Brain (organoid and tissue), 16 donors: ENCODE measurements at places on chromosomes 7 and 10.

GRCh38 chr10:132112611-132113010 lies 46.9 kb downstream of the JAKMIP3 start:
- DNase-seq: no peak

DNA sequence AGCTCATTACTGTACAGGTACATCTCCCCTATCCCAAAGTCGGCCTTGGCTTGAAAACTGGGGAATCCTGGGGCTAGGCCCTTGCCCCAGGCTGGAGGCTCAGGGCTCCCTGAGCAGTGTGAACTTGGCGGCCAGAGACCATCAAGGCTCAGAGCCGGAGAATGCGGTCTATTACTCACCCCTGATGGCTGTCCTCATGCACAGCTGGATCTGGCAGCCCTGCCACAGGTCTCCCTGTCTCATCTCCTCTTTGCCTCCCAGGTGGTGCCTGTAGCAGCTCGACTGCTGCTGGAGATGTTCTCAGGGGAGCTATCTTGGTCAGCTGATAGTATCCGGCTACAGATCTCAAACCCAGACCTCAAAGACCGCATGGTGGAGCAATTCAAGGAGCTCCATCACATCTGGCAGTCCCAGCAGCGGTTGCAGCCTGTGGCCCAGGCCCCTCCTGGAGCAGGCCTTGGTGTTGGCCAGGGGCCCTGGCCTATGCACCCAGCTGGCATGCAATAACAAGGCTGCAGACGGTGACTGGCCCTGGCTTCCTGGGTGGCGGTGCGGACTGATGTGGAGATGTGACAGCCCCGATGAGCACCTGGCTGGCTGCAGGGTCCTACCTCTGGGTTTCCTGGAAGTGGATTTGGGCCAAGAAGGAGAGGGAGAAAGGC lies 10.7 kb downstream of the IRF5 start:
- DNase-seq: no peak

DNA sequence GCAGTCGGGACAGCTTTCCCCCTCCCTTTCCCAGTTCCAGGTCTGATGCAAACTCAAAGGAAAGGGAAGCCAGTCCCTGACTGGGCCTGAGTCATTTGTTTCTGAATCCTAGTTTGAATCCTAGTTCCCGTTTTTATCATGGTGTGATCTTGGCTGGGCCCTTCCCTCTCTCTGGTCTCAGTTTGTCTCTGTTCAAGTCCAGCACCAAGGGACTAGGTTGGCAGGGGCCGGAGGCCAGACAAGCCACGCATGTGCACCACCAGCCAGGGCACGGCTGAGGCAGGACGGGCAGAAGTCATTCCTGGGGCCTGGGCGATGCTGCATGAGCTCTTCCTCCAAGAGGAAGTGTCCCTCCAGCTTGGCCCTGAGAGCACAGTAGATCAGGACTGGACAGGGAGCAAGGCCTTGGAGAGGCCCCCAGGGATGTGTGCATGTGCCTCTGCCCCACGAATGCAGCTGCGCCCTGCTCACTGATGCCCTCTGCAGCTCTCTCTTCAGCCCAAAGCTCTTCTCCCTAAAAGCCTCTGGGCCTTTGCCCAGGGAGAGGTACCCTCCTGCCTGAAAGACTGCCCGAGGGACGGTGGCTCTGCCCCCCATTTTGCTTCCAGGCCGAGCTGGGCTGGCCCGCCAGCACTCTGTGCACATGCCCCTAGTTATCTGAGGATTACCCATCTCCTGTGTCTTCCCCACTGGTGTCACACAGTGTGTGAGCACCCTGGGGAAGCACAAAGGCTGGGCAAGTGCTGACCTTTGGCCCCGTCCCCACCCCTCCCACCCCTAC lies 86.7 kb downstream of the ZMIZ1 start:
- no peak for DNase-seq

DNA sequence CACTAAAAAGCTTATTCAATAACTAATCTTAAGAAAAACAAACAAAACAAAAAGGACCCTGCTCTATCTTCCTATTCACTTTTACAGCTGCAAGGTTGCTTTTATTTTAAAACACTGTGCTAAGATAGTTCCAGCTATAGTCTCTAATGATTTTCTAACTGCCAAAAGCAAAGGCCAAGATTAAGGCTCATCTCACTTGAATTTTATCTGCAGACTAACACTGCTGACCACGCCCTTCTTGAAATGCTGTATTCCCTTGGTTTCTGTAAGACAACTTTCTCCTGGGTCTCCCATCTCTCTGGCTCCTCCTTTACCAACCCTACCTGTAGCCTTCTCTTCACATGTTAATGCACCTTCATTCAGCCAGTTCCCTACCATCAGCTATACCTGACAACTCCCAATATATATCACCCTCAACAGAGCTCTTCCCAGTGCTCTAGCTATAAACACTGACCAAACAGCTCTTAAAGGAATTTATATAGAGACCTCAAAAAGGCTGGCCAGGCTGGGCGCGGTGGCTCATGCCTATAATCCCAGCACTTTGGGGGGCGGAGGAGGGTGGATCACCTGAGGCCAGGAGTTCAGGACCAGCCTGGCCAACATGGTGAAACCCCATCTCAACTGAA lies 11.7 kb downstream of the SRPK2 start:
- no peak for DNase-seq

DNA sequence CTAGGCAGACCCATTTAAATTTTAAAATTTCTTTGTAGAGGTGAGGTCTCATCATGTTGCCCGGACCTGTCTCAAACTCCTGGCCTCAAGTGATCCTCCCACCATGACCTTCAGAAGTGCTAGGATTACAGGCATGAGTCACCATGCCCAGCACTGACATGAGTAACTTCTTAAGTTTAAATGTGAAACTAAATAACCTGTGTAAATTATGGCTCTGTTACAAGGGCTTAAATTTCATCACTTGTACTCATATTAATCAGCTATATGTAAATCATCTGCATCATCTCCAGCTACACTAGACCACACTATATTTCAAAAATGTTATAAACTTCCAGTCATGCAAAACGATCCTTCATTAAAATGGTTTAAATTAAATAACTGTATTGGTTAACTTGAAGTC lies 56.1 kb downstream of the ATAD1 start:
- DNase-seq: no peak

DNA sequence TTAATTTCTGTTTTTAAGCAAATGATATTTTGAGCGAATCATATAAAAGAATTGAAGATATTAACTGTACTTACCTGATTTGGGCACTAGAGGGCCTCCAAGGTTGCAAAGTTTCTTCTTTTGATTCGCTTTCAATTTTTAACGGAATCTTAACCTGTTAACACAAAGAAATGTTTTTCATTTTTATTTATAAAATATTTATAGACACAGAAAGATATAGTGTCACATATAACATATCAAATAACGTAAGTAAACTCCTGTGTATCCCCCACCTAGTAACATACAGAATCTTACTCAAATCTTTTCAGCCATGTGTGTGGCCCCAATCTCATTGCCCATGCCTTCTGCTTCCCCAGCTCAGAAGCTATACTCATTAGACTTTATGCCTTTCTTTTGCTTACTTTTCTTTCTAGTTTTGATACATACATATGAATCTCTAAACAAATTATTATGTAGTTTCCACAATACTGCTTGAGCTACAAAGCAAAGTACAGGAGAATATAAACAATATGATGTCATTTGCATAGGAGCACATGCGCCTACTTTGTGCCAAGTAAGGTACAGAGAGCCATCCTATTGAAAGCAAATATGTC lies 49.5 kb upstream of the ZPBP start:
- peak; percentile 79 for DNase-seq

DNA sequence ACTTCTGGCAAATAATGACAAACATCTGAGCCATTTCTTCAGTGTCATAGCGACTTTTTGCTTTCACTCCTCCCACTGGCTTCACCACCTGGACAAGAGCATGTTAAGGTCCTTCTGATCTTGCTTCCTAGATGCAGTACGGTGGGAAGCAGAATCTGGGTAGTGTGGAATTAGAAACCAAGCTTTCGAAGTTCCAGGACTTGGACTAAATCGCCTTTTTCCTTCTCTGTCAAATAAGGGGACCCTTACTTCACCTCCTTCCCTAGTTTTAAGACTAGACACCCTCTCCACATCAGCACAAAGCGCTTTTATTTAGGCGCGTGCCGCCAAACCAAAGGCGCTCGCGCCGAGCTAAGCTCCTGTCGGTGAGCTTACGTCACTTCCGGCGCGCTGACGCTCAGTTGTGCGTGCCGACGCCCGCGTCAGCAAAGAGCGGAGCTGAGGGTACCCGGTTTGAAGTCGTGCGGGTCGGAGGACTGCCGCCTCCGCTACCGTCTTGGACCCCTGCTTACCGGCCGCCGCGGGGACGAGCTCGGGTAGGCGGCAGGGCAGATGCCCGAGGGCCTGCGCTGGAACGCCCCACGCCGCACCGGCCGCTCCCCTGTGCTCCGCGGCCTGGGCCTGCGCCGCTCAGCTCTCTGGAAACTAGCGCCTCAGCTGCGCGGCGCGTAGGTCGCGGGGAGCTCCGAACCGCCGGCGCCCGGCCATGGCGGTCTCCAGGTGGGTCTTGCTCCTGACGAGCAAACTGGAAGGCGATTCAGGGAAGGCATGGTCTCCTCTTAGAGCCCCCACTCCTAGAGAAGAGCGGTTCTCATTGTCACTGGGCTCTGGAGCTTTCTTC lies at the start of gene BTAF1:
Gene BTAF1, plus strand, starts transcription at position 400 of the 841 bp plus-strand sequence. Its CDS starts 307 bp downstream, at position 707.
- DNase-seq: peak; percentile 98

DNA sequence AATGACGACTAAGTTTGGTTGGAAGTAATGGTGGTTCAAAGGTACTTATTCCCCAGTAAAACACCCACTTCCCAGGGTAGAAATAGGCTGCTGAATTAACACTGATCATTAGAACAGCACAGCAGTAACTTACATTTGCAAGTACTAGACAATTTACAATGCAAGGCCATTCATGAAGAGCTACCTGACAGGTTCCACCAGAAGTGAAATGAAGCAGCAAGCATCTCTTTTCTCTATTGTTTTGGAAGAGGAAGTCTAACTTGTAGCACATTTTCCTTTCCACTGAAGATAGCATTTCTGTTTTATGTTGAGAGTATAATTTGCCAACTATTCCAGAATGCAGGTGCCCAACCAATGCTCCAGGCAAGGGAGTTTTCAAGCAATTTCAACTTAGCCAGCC lies 145.9 kb downstream of the CREB5 start:
- no peak for DNase-seq

- DNase-seq: no peak
These were observed 495.2 kb upstream of the ADARB2 start for GRCh38 chr10:2232479-2232878.

- no peak for DNase-seq
These were observed 237.1 kb upstream of the SHH start for GRCh38 chr7:156049366-156049765.

DNA sequence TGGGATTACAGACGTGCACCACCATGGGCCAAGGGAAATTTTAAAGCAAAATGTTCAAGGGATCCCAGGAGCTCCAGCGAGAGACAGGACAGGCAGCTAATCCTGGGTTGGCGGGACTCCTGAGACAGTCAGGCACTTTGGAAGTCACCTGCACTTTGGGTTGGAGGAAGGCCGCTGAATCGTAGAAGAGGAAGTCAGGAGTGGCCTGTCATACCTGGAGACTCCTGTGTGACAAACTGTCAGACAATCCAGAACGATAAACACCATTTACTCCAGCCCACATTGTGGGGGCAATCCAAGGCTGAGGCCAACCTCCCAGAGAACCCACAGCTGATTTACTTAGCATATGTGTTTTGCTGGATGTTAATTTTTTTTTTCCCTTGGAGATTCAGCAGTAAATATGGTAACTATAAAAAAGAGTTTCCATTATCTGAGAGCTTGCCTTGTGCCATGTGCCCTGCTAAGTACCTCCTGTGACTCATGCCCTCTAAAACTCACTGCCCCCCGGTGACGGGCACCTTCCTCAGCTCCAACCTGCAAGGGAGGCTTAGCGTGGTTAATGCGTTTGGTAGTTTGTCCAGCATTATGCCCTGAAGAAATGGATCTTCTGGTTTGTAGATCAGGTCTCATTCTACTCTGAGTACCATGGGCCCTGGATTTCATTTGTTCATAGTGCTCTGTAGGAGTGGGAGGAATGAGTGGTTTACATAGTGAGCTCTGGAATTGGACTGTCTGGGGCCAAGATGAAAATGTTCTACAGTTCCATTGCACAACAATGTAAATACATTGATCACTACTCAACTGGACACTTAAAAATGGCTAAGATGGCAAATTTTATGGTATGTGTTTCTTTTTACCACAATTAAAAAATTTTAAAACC lies 50.9 kb downstream of the ICA1 start:
- no peak for DNase-seq

- no peak for DNase-seq
These were observed 785 bp downstream of the WDR86 start for GRCh38 chr7:151408839-151409666.
